ENCODE measurements at places on chromosomes 12 and 14.

GRCh38 chr12:70154960-70155589, 88.2 kb upstream of the CNOT2 start:
- peak; percentile 44 for DNase-seq

DNA sequence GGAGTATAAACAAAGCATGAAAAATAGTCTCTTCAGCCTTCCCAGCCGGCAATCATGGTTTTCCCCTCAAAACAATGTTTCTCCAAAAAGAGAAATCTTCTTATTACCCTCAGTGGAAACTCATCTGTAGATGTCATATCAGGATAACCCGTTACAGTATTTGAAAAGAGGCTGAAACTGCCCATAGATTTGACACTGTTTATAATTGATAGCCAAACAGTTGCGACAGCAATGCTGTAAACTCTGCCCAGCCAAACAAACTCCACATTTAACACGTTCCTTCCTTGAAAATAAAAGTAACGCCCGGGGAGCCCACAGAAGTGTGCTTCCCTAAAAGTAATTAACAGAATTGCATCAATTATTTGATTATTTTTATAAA, 201.3 kb upstream of the FOXN3 start:
- DNase-seq, result peak; percentile 12

- DNase-seq, result no peak
Observed at GRCh38 chr14:57378661-57379060, 11.7 kb upstream of the NAA30 start.

DNA sequence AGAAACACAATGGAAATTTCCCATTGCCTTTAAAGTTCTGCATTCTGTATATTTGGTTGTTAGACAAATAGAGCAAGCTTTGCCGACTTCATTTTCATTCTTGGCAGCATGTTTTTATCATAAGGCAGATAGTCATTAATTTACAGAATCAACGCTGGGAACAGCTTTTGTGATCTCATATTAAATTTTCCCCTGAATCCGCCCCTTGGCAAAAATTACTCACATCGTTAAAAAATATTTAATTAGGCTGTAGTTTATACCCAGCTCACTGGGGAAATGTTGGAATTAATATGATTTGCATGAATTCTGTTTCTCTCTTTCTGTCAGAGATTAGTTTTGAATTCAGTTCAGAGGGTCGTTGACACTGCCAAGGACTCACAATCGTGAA, 297.6 kb downstream of the EGLN3 start:
- DNase-seq, result no peak

- peak; percentile 89 for DNase-seq
Observed at GRCh38 chr14:88551094-88551870, 3.5 kb downstream of the PTPN21 start.

- no peak for DNase-seq
Observed at GRCh38 chr14:105866841-105867321, 340.5 kb downstream of the TMEM121 start.

DNA sequence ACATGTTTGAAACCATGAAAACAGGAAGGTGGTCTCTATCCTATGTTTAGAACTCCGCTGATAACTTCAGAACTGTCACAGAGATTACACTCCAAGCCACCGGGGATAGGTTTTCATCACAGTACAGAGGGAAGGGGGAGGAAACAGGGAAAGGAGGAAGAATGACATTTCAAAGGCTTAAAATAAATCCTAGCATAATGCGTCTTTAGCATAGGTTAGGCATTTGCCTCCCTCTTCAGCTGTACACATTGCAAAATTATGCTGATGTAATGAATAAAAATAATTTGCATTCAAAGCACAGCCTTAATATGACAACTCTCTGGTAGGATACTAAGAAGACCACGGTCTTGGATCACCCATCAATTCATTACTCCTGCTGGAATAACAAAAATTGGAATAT, 54.3 kb upstream of the PYGL start:
- DNase-seq, result no peak

DNA sequence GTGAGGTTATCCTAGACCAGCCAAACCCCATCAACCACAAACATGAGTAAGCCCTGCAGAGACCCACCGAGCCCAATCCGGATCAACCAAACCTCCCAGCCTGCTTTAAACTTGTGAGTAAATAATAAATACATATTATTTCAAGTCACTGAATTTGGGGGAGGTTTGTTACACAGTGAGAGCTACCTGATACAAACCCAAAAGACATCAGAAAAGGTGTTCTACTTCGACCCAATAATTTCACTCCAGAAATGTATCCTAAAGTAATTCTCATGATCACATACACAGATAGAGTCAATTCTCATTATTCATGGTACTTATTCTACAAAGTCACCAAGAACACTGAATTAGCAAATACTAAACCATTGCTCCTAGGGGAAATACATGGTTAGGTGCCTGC, 16.2 kb upstream of the CORO1C start:
- DNase-seq, result no peak

Data from MCF 10A (cell line).